Activated CD8-positive, alpha-beta T cell treated with anti-CD3 and anti-CD28 coated beads, Interleukin-2, amount 10 ng/mL, durations not matched to agents 7 days and 5 days (primary cell): ENCODE measurements at places on chromosomes 3 and 15. TPM values are rescaled to one million over a fixed set of nuclear protein-coding genes. Genes with fewer than 3 reads are reported as not detected.

DNA sequence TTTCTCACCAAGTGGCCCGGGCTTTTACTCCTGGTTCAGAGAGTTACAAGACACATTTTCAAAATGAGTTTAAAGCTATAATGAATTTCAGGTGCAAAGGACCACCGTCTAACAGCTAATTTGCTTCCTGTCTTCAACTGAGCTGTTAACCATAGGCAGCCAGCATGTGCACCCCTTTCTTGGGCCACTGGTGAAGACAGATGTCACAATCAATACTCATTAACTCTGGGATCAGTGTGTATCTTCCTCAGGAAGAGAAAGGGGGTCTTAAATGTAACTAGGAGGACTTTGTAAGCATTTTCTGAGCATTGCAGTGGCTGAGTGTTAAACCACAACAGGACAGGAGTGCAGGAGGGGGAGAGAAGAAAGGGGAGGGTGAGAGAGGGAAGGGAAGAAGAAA, 750.7 kb upstream of the CFAP20DC start:
- H3K4me1 ChIP-seq = peaks cover 14% of the 10 kb centered on the region
- H3K4me3 ChIP-seq = no peak overlapping the region
- no peaks in the 10 kb centered on the region for H3K27me3 ChIP-seq
- H3K27ac ChIP-seq = no peak overlapping the region

GRCh38 chr3:127183931-127184869, 8.7 kb upstream of the PRR23E start:
- H3K36me3 ChIP-seq = no peaks in the 10 kb centered on the region
- no peak overlapping the region for H3K4me3 ChIP-seq
- peak; percentile 6 for DNase-seq
- no peaks in the 10 kb centered on the region for H3K4me1 ChIP-seq
- no peak overlapping the region for H3K27ac ChIP-seq

HIGD2B gene
- not detected for total RNA-seq

TMC3 gene
- total RNA-seq = not detected

DNA sequence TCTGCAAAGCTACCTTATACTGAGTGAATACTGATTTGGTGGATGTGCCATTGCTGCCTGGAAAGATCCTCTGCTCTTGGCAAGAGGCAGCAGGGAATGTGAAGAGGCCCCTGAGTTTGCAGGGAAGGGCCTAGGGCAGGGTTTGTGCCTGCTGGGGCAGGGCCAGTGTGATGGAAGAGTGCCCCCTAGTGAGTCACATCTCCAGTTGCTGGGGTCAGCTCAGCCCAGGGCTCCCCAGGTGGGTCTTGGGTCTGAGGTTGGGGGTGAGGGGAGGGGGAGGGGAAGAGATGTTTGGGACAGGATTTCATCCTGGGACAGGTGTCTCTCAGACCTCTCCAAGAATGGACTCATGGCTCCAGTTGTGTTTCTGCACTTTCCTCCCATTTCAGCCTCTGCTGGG, 4.1 kb upstream of the AMOTL2 start:
- no peak overlapping the region for H3K4me3 ChIP-seq
- peaks cover 10% of the 10 kb centered on the region for H3K4me1 ChIP-seq
- no peak overlapping the region for H3K27ac ChIP-seq

DNA sequence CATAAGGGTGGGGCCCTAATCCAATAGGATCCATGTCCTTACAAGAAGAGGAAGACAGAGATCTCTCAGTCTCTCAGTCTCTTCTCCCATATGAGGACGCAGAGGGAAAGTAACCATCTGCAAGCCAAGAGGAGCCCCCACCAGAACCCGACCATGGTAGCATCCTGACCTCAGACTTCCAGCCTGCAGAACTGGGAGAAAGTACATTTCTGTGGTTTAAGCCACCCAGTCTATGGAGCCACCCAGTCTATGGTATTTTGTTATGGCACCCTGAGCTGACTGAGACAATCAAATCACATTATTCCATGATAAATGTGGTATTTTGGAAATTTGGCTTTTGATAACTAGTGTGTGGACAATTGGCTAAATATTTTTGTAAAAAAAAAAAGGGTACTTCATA, 101.5 kb upstream of the TMC3 start:
- H3K4me1 ChIP-seq = no peaks in the 10 kb centered on the region
- H3K36me3 ChIP-seq = no peaks in the 10 kb centered on the region
- no peak overlapping the region for H3K4me3 ChIP-seq
- H3K27ac ChIP-seq = no peak overlapping the region

DNA sequence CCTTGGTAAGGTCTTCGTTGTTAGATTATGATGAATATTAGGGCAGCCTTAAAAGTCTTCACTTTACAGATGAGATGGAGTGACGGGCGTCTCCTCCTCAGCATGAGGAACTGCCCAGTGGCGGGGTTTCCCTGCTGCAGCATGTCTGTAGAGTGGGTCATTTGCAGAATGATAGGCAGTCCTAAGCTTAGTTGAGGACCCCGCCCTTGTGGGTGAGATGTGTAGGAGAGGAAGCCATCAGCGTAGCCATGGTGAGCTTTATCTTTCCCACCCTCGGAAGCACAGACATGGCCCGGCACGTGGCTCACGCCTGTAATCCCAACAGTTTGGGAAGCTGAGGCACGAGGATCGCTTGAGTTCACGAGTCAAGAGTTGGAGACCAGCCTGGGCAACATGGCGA, 877 bp downstream of the NIT2 start:
- DNase-seq = no peak
- H3K4me1 ChIP-seq = peaks cover 23% of the 10 kb centered on the region
- H3K4me3 ChIP-seq = peak overlapping the region; percentile 94
- H3K36me3 ChIP-seq = peaks cover 10% of the 10 kb centered on the region
- H3K27me3 ChIP-seq = no peaks in the 10 kb centered on the region
- H3K27ac ChIP-seq = peak overlapping the region; percentile 93

DNA sequence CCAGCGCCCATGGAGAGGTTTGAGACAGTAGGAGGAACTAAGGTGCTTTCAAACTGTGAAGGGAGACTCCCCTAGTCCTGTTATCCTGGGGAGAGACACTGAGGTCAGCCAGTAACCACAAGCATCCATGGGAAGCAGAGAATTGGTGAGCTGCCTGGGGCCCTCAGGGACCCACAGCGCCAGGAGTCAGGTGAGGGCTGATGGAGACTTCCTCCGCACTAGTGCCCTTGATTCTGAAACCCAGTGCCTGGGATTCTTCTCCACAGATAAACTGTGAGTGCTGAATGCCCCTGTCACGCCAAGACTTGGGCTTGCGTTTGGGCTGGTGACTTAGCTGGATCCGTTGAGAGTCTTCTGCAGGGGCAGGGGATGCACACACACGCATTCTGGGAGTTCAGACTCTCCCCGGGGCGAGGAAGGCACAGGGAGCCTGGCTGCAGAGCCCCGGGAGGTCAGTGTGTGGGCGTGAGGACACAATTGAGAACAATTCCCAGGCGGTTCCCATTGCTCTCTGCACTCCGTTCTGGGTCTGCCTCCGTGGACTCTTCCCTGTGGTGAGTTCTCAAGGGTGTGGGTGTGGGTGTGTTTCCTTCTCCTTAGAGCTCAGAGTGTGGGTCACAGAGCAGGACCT, 37.9 kb upstream of the SLCO2A1 start:
- no peak for DNase-seq
- no peaks in the 10 kb centered on the region for H3K27me3 ChIP-seq
- no peak overlapping the region for H3K4me3 ChIP-seq
- H3K4me1 ChIP-seq = no peaks in the 10 kb centered on the region
- H3K36me3 ChIP-seq = no peaks in the 10 kb centered on the region

DNA sequence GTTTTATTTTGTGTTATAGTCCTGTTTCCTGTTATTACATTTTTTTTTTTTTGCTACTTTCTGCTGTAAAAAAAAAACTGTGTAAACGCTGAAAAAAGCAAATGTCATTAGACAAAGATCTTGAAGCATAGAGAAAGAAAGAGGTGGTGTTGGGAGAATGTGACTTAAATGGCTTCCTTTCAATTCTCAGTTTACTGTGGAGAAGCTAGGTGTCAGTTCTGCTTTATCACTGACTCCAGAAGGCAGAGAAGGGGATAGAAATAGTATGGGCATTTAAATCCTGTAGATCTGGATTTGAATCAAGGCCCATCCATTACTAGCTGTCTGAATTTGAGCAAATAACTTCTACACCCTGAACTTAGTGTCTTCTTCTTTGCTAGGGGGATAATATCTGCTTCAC, 23.0 kb downstream of the PPM1L start:
- no peaks in the 10 kb centered on the region for H3K36me3 ChIP-seq
- no peaks in the 10 kb centered on the region for H3K27me3 ChIP-seq
- peaks cover 1% of the 10 kb centered on the region for H3K4me1 ChIP-seq
- no peak for DNase-seq

DNA sequence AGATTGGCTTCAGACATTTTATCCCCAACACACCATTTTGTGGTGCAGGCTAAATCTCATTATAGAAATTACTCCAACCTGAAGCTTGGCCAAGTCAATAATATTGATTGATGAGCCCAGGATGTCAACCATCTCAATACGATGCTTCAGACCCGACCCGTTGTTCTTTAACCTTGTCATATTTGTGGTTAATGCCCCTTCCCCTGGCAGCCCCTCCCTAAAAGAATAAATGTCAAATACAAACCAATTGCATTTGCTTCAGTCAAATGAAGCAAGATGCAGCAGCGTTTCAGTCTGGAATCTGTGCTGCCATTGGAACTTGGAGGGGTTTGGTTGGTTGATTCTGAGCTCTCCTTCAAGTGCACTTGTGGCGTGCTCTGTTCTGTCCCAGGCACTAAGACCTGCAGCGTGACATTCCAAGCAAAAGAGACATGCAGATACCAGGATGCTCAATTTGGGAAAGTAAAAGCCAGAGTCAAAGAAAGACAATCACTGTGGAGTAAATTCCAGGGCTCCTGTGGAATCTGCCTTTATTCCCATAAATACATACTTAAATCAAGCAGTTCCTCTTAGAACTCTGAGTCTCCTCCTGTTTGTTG, 23.8 kb upstream of the PSMD6 start:
- H3K4me3 ChIP-seq = no peak overlapping the region
- H3K27ac ChIP-seq = no peak overlapping the region
- peaks cover 4% of the 10 kb centered on the region for H3K4me1 ChIP-seq
- no peak for DNase-seq

DNA sequence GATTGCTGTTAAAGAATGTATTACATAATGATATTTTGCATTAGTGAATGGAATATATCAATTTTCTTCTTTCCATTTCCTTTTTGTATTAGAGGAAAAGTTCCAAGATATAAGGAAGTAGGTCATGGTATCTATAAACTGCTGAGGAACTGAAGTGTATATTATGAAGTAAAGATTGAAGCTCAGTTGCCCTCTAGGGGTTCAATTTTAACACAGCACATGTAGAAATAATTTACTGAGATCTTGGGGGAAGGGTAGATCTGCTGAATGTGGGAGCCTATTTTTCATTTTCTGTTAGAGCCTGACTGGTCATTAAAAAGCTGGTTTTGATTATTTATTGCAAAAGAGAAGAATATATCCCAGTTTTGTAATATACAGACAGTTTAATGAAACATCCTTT, 45.2 kb downstream of the CMC1 start:
- no peaks in the 10 kb centered on the region for H3K27me3 ChIP-seq
- no peak overlapping the region for H3K4me3 ChIP-seq
- DNase-seq = no peak
- H3K36me3 ChIP-seq = peaks cover 13% of the 10 kb centered on the region
- H3K4me1 ChIP-seq = peaks cover 3% of the 10 kb centered on the region

DNA sequence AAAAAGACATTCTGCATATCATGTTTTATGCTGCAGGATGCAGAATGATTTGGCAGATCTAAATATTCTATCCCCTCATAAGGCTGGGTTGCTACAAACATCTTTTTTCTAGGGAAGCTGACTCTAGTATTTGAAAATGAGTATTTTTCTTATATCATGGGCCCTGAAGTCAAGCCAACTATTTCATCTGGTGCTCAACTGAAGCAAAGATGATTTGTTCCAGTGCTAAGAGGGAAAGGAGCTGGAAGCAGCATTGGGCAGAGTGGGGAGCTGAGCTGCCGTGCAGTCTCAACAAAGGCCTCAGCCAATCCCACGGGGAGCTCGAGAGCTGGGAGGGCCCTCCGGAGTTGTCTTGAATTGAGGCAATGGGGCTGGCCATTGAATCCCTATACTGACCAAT, 155.3 kb upstream of the SLCO3A1 start:
- no peaks in the 10 kb centered on the region for H3K36me3 ChIP-seq
- H3K27ac ChIP-seq = no peak overlapping the region
- no peak for DNase-seq

GRCh38 chr15:79007066-79007465, 62.2 kb upstream of the CTSH start:
- H3K4me1 ChIP-seq = peaks cover 15% of the 10 kb centered on the region
- H3K27ac ChIP-seq = no peak overlapping the region
- H3K27me3 ChIP-seq = no peaks in the 10 kb centered on the region

DNA sequence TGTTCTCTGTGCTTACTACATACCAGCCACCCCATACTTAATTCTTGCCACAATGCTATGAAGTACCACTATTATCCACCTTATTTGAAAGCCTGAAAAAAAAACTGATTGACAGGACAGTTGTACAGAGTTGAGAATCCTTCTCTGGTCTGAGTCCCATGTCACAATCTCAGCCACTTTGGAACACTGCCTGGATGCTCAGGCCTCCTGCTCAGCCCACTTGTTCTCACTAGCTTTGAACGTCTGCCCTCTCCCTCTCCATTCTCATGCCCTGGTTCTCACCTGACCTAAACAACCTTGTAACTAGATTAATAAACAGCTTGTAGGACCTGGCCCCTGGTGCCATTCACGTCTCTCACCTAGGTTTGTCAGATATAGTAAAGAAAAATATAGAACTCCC, 53.9 kb downstream of the TRIM69 start:
- H3K27ac ChIP-seq = no peak overlapping the region
- H3K4me3 ChIP-seq = no peak overlapping the region
- no peaks in the 10 kb centered on the region for H3K36me3 ChIP-seq
- H3K27me3 ChIP-seq = no peaks in the 10 kb centered on the region
- DNase-seq = no peak

DNA sequence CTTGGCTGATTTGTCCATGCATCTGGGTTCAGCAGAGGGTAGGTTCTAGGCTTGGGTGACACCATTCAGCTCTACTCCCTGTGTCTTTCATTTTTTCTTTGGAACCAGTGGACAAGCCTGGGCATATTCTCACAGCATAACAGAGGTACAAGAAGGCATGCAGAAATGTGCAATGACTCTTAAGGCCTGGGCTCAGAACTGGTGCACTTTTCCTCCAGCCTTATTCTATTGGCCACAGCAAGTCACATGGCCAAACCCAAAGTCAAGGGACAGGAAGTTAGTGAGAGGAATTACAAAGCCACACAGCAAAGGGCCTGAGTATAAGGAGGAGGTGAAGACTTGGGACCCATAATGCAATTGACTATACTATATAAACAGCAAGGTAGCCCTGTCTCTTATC, 200.9 kb upstream of the CTDSPL start:
- H3K4me3 ChIP-seq = no peak overlapping the region
- peaks cover 6% of the 10 kb centered on the region for H3K4me1 ChIP-seq
- no peak for DNase-seq
- no peak overlapping the region for H3K27ac ChIP-seq
- H3K27me3 ChIP-seq = peaks cover 18% of the 10 kb centered on the region

P2RY12 gene
- total RNA-seq = not detected
